Esophagus mucosa (tissue), 1 donor: ENCODE measurements at places on chromosomes 1 and 21. TPM values are rescaled to one million over a fixed set of nuclear protein-coding genes. Genes with fewer than 3 reads are reported as not detected.

The LRRC3 gene
- 0.72 TPM for total RNA-seq

The PPIAL4G gene
- total RNA-seq: not detected

The ZSWIM5 gene
- 0.56 TPM for total RNA-seq

The C8A gene
- total RNA-seq: not detected

The S100A13 gene
- 52.5 TPM for total RNA-seq

The GABRD gene
- 0.36 TPM for total RNA-seq

The PFKFB2 gene
- total RNA-seq: 20.3 TPM

The TP73 gene
- total RNA-seq: 5.2 TPM

The ZSCAN20 gene
- 2.4 TPM for total RNA-seq

The SLC6A17 gene
- total RNA-seq: 0.28 TPM

The PLXNA2 gene
- total RNA-seq: 47.5 TPM

The KCND3 gene
- 1.7 TPM for total RNA-seq

The CYP4A22 gene
- total RNA-seq: not detected

The KRTAP12-2 gene
- total RNA-seq: not detected

The ADAM30 gene
- total RNA-seq: not detected

DNA sequence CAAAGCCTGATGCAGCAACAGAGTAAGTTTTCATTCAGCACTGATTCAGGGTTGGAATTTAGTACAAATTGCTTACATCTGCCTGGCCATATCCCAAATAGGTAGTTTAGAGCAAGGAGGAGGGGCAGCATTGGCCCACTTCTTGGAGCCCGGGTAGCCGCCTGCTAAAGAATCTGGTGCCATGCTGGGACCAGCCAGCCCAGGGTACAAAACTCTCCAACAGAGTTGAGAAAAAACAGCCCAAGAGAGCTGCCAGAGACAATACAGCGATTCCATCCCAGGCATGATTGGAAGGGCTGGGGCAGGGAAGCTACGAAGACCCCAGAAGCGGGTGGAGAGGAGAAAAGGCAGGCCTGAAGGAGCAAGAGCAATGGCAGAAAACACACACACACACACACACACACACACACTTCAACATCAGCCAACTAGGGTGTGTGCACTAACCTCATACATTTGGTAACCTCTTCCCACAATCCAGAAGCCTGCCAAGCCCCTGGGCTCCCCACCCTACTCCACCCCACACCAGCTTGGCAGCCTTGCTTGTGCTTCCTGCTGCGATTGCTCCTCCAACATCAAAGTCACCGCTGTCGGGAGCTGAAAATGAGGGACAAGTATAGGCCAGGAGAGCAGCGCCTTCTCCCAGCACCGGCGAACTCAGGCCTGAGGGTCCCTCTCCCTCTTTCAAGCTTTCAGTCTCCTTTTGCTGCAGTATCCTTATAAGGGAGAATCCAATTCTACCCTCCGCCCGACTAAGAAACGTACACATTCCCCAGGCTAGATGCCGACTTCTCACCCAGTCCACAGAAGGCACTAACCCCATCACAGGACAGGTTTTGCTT lies 1.2 kb downstream of the PIK3C2B start:
- ATAC-seq: peak; percentile 92

GRCh38 chr1:110455151-110455550 lies 4.2 kb downstream of the PROK1 start:
- no peak for ATAC-seq

GRCh38 chr1:202553560-202554038 lies 156.7 kb downstream of the SYT2 start:
- ATAC-seq: no peak

GRCh38 chr1:214707306-214708087 lies 104.5 kb downstream of the CENPF start:
- no peak for ATAC-seq

GRCh38 chr1:60359431-60359830 lies 285.9 kb upstream of the C1orf87 start:
- no peak for ATAC-seq

DNA sequence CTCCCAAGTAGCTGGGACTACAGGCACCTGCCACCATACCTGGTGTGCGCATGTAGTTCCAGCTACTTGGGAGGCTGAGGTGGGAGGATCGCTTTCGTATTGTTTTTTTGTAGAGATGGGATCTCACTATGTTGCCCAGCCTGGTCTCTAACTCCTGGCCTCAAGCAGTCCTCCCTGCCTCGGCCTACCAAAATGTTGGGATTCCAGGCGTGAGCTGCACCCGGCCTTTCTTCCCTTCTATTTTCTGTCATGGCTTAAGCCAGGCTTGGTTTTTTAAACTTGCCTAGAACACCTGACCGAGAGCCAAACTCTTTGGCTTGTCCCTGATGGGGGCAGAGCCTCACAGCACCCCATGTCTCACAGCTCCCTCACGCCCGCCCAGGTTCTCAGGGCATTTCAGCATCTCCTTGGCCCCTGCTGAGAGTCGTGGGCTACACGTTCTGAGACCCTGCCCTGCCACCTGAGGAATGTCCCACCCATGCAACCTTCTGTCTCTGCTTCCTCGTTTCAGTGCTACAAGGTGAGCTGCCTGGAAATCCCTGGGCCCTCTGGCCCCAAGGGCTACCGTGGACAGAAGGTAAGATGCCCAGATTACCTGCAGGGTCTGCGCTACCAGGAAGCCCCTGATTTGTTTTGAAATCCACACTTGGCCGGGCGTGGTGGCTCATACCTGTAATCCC lies 15.7 kb downstream of the COL6A2 start:
- no peak for ATAC-seq

- ATAC-seq: peak; percentile 33
These were observed 45.1 kb downstream of the PDPN start for GRCh38 chr1:13628711-13629110.

GRCh38 chr1:24643363-24644099 lies 429 bp downstream of the SRRM1 start:
- peak; percentile 12 for ATAC-seq

- no peak for ATAC-seq
These were observed 23.9 kb downstream of the RUNX3 start for GRCh38 chr1:24905979-24906720.

DNA sequence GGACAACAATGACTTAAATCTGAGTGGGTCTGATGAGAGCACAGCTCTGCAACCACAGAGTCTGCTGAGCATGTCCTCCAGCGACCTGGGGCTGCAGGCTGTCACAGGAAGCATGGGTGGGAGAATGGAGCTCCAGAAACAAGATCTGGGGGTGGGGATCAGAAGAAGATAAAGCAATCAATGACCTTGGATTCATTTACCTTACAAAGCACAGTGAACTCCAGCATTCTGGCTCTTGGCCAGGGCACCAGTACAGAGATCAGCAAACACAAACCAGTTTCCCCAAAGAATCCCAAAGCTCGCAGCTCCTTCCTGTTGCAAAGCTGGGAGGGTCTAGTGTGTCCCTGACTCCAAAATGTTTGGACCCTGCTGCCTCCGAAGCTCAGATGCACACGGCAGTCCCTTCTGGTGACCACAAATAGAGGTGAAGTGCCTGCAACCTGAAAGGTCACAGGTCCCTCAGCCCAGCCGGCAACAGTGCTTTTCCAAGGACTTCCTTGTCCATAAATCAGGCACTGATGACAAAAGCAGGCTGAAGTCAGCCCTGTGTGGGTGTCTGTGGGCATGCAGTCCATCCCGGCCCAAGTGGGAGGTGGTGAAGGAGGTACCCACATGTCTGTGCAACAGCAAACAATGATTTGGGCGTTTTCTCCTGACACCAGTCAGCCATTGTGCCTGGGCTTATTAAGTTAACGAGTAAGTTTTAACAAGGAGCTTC lies 76.1 kb downstream of the SH3BGR start:
- peak; percentile 55 for ATAC-seq

DNA sequence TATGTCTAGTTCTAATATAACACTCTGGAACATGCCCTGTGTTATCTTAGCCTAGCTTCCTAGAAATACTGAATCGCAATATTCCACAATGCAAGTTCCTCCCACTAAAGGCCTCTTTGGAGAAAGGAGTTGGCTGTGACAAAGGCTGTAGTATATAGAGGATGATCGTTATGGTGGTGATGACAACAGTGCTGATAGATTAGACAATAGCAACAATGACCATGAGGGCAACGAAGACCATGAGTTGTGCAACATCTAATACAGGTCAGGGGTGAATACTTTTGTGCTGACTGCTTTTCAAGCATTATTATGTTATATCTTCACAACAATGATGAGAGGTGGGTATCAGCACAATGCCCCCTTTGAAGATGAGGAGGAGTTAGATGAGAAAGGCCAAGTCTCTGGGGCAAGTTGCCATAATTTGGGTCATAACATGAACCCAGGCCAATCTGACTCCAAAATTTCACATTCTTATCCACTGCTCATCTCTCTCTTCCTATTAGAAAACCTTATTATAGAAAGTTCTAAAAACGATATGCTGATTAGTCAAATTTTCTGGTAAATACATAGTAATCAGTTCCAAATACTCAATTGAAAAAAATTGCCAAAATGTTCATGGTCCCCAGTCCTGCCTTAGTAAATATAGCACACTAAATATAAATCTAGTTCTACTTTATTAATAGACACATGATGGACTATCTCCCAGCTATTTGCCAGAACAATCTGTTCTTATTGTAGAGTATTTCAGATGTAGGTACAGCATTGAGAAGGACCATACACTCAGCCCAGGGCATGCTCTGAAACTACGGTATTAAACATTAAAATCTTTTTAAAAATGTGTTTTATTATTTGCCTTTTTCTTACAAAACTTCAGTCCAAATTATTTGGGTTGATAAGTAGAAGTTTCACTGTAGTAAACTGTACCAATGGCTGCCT lies 37.5 kb downstream of the HIVEP3 start:
- no peak for ATAC-seq

DNA sequence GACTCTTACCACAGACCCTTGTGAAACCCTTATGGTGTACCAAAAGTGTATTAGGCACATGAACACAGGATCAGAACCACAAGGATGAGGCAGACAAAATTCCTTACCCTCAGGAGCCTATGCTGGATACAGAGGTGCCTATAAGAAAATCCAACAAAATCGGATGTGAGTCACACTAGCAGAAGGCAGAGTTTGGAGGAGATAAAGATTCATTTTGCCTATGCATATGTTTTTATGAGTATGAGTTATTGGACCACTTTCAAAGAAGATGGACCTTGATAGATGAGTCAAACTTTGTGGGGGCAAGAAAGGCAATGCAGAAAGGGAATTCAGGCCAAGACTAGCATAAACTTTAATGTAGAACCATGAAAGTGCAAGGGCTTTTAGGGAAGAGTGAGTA lies 17.0 kb downstream of the CAMK1G start:
- ATAC-seq: no peak

DNA sequence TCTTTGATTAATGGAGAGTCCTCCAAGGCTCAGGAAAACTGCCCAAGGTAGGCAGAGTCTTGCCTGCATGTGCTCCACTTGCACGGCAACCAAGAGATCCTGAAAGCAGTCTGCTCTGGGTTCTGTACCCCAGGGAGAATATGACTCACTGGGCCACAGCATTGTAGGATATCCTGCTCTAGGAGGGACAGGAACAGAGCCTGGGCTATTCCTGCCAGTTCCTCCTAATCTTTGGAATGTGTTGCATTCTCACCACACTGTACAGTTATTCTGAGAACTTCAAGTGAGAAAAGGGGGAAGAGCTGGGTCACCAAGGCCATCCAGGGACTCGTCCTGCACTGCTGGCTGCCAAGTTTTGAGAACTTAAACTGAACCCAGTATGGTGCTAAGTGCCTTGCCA lies 278.5 kb downstream of the MATN1 start:
- ATAC-seq: peak; percentile 13

- no peak for ATAC-seq
These were observed 24.4 kb downstream of the CELF3 start for GRCh38 chr1:151692226-151692625.

- ATAC-seq: no peak
These were observed 18.9 kb upstream of the RNF223 start for GRCh38 chr1:1092894-1093609.

- ATAC-seq: no peak
These were observed 144.9 kb downstream of the TOMM20 start for GRCh38 chr1:234983564-234984238.

DNA sequence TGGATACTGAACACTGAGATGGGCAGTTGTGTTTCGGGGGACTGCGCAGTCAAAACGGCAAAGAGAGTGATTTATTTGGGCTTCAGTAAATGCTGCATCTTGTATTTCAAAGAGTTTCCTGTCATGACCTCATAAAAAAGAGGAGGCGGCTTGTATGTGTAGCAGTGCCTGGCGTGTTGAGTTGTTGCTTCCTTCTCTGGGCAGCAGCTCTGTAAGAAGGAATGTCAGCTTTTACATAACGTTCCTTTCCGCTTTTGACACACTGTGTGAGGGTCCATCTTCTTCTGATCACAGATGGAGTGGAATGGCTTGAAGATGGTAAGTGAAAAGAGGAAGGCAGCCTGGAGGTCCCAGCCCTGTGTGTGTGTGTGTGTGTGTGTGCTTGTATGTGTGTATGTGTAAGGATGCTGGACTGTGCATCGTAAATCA lies 941 bp downstream of the ELAVL4 start:
- no peak for ATAC-seq
